Stimulated activated memory B cell treated with anti-CD40 and anti-IgM and Interleukin-4, amounts not matched to agents 10 μg/mL and 1 μg/mL and 100 μg/mL, for 72 hours (primary cell): ENCODE measurements at places on chromosomes 4 and X.

DNA sequence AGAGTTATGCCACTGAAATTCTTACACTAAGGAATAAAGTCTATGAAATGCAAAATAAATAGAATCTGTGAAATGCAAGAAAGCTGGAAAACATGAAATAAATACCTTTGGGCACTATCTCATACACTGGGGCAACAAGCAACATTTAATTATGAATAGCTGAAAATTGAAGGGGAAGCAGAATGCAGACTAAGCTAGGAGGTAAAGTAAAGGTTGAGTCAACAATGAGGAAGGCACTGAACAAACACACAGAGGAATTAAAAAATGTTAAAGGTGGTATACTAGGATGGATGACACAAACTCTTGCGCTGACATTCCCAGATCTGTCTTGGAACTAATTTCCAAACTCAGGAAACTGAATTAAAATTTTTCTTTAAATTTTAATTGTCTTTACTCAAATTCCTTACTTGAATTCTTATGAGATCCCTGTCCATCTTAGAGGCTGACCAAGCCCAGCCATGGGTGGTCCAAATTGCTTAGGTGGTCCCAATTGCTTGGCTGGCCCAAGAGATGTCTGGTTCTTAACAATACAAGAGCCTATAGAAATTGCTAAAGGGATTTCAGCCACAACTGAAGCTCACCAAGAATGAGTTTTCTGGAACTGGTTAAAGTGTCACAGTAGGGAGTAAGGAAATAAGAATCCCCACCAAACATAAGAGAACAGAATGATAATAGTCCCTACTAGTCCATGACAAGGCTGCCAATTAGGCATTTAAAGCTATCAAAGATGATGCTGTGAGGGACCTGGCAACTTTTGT, 41.3 kb upstream of the ZCCHC13 start:
- no peak overlapping the region for H3K27ac ChIP-seq
- H3K4me1 ChIP-seq: no peaks in the 10 kb centered on the region
- no peaks in the 10 kb centered on the region for H3K27me3 ChIP-seq

DNA sequence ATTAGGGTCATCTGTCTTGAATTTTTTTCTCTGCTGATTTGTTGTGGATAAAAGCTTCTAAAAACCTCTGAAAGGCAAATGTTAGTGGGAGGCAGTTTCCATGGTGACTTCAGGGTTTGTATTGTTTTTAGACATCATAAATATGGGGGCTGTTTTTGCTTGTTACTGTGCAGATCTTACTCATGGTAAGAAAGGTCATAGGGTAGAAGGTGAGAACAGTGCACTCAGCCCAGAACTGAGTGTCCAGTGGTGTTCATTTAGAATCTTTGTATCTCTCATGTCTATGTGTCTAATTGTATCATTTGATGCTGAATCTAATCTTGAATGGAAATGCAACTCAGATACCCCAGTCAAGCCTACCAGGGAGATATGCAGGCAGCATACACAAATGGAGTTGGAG, 609.8 kb downstream of the ZNF674 start:
- no peak for ATAC-seq
- no peak overlapping the region for H3K27ac ChIP-seq
- no peaks in the 10 kb centered on the region for H3K36me3 ChIP-seq
- no peaks in the 10 kb centered on the region for H3K27me3 ChIP-seq
- no peaks in the 10 kb centered on the region for H3K4me1 ChIP-seq
- no peak overlapping the region for H3K4me3 ChIP-seq

GRCh38 chr4:103915224-103915869, 195.6 kb upstream of the TACR3 start:
- no peak for ATAC-seq
- no peaks in the 10 kb centered on the region for H3K27me3 ChIP-seq
- no peaks in the 10 kb centered on the region for H3K4me1 ChIP-seq
- no peak overlapping the region for H3K27ac ChIP-seq
- no peak overlapping the region for H3K4me3 ChIP-seq
- H3K36me3 ChIP-seq: no peaks in the 10 kb centered on the region

GRCh38 chr4:14478504-14478903, 523.8 kb upstream of the CPEB2 start:
- peaks cover 21% of the 10 kb centered on the region for H3K27me3 ChIP-seq
- H3K4me1 ChIP-seq: no peaks in the 10 kb centered on the region
- no peaks in the 10 kb centered on the region for H3K36me3 ChIP-seq
- no peak overlapping the region for H3K27ac ChIP-seq
- H3K4me3 ChIP-seq: no peak overlapping the region

DNA sequence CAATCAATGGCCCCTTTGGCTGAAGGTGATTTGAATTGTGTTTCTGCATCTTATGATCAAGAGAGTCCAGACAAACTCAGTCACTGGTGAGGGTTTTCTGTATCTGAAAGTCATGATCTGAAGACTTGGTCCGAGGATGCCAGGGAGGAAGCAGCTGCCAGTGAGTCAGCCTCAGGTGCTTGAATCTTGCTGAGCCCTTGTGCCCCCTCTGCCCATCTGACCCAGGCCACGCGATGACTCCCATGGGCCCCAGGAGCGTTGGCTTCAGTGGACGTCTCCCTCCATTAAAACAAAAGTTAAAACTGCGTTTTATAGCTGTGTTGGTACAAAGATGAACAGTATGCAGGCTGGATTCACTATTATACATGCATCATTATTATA, 62.0 kb downstream of the HTRA3 start:
- peaks cover 10% of the 10 kb centered on the region for H3K27me3 ChIP-seq
- no peaks in the 10 kb centered on the region for H3K36me3 ChIP-seq
- H3K4me1 ChIP-seq: no peaks in the 10 kb centered on the region
